ENCODE measurements at places on chromosomes 5 and 9.

DNA sequence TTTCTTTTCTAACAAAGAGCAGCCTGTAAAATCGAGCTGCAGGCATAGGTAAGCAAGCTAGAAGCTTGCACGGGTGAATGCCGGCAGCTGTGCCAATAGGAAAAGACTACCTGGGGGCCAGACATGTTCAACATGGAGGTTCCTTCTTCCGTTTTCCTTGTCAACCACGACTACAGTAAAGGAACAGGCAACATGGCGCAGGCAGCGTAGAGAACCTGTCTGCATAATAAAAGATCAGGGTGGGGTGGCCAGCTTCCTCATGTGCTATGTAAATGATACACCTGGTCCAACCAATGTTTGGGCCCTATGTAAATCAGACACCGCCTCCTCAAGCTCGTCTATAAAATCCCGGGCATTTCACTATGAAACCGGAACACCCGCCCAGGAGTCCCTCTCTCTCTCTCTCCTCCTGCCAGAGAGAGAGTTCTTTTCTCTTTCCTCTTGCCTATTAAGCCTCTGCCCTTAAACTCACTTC lies 103.8 kb upstream of the LIFR start:
- DNase-seq: no peak

- no peak for DNase-seq
These were observed 12.6 kb downstream of the AUH start for GRCh38 chr9:91349115-91349555.

GRCh38 chr5:74491586-74491985 lies 148.9 kb downstream of the ENC1 start:
- DNase-seq: no peak

DNA sequence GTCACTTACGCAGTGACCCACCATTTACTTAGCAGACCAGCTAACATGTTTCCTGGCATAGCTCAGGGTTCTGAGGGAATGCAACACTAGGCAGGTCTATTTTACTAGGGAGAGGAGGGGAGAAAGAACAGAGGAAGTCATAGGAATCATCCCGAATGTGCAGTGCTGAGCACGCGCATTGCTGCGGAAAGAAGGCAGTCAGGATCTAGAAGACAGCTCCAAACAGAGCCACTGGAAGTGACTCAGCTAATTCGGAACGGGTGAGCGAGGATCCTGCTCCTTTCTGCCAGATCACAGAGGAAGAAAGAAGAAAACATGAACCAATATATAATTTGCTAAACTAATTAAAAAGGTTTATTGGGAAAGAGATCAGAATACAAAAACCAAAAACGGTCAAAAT lies 339.8 kb downstream of the EFNA5 start:
- DNase-seq: no peak

GRCh38 chr9:19281801-19282200 lies 51.3 kb downstream of the DENND4C start:
- DNase-seq: no peak

GRCh38 chr9:79765466-79765865 lies 193.7 kb downstream of the TLE4 start:
- no peak for DNase-seq

DNA sequence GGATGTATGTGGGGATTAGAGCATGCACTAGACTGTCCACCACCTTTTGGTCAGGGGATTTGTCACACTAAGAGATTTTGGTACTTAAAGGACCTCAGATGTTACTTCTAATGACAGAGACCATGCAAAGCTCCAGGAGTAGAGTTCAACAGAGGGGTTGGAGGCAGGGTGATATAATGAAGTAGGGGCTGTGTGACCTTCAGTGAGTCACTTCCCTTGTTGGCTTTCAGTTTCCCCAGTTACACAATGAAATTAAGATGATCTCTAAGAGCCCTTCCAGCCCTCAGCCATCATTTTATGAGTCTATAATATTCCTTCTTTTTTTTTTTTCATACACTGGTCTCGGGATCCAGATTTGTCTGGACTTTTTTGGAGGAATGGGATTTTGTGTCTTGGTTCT lies 26.8 kb downstream of the GLRA1 start:
- no peak for DNase-seq

GRCh38 chr5:10308844-10309243 lies 1.1 kb upstream of the CMBL start:
- no peak for DNase-seq

DNA sequence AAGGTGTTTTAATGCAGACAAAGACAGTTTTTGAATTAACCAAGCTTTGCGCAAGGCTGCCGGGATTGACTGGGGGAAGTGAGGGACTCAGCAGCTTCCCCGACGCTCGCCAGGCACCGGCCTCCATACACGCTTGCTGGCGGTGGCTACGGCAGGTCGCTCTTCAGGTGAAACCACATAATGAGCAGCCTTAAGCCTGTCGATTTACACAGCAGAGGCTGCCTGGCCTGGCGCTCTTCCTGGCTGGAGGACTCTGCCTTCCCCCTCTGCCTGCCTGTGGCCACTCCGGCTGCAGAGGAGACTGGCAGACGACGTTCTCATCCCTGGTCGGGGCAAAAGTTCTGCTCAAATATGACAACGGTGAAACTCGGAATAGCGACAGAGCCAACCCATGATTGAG lies 9.0 kb upstream of the NOTCH1 start:
- DNase-seq: no peak
